ENCODE measurements at places on chromosomes 7 and 10.

DNA sequence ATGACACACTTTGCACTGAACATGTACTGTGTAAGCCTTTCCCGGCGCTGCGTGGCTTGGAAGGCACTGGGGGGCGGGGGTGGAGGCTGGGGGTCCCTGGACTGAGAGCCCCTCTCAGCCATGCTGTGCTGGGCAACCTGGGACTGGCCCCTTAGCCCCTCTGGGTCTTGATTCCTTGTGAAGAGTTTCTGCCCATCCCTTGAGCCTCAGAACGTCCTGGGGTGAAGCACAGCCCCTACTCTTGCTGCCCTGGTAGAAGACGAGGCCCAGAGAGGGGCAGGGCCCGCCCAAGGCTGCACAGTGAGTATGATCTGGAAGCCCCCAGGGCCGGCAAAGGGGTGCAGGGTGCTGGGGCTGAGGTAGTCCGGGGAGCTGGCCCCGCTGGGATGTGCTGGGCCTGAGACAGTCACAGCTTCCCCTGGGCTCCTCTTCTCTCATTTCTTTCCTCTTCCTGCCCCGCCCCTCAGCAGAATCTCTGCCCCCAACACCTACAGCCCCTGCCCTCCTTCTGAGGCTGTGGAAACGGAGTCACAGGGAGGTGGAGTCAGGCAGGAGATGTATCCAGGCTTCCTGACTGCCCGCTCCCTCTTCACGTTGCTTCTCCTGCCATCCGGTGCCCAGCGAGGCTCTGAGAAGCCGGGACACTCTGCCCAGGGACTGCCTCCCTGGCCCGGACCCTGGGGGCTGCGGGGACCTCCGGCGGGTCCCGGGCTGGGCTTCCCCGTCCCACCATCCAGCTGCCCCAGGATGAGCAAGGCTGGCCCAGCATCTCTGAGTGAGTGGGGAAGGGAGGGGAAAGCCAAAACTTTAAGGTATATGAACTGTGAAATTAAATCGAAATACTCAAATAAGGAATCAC lies 60.5 kb downstream of the UNCX start:
- DNase-seq = no peak

- DNase-seq = no peak
Measured at GRCh38 chr7:33743594-33743993, 161.7 kb upstream of the BMPER start.

GRCh38 chr10:82856957-82857613 lies 982.1 kb downstream of the NRG3 start:
- no peak for DNase-seq

- DNase-seq = no peak
Measured at GRCh38 chr10:4586776-4587175, 239.2 kb upstream of the AKR1E2 start.

- DNase-seq = no peak
Measured at GRCh38 chr10:6297951-6298381, 95.2 kb downstream of the PFKFB3 start.

DNA sequence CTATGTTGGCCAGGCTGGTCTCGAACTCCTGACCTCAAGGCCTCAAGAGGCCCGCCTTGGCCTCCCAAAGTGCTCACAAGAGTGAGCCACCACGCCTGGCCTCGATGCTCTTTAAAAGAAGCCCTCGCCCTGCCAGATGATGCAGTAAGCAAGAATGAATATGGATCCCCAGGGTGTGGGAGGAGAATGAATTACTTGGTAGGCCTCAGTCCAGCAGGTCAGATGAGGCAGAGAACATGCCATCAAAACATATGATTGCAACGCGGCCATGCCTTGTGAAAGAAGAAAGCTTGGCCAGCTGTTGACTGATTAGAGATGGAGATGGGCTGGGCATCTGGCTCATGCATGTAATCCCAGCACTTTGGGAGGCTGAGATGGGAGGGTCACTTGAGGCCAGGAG lies 68.7 kb downstream of the CAMK1D start:
- no peak for DNase-seq

GRCh38 chr10:70693619-70694335 lies 21.5 kb downstream of the ADAMTS14 start:
- no peak for DNase-seq

GRCh38 chr7:155188821-155189581 lies 108.7 kb upstream of the INSIG1 start:
- DNase-seq = no peak

DNA sequence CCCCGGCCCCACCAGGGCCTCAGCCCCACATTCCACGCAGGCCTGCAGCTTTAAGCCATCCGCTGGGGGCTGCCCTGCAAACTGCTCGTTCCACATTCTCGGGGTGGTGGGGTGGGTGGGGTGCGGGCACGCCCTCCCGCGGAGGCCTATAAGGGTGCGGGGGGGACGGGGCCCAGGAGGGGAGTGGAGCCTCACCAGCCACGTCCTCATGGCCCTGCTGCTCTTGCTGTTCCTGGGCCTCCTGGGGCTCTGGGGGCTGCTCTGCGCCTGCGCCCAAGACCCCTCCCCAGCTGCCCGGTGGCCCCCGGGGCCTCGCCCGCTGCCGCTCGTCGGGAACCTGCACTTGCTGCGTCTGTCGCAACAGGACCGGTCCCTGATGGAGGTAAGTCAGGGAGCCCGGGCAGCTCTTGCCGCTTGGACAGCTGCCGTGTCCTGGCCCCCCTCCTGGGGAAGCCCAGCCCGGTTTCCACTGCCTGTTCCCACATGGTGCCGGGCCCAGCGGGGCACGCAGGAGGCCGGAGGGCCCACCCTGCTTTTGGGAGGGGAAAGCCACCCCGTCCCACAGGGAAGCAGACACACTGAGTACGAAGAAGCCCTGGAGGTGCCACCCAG lies at the start of gene CYP2W1:
Gene CYP2W1, plus strand, starts transcription at position 178 of the 612 bp plus-strand sequence. Its CDS starts 31 bp downstream, at position 209.
- no peak for DNase-seq

GRCh38 chr7:133478591-133479135 lies 225.8 kb downstream of the EXOC4 start:
- DNase-seq = no peak

DNA sequence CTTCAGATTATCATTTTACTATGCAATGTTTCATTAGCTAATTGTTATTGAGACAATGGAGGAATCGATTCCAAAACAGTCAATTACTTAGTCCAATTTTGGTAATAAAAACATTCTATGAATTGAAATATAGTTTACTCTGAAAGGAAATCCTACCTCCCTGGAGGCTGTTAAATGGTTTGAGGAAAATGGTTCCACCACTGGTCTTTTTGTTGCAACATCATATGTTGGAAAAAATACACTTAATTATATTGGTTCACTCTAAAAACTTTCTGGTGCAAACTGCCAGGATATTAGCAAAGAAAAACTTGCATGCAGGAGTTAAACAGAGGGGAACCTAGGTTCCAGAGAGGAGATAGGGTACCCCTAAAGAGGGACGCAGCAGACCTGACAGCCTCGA lies 267.3 kb upstream of the LYZL1 start:
- DNase-seq = no peak

GRCh38 chr10:68684413-68684812 lies 36.6 kb upstream of the CCAR1 start:
- DNase-seq = peak; percentile 1

DNA sequence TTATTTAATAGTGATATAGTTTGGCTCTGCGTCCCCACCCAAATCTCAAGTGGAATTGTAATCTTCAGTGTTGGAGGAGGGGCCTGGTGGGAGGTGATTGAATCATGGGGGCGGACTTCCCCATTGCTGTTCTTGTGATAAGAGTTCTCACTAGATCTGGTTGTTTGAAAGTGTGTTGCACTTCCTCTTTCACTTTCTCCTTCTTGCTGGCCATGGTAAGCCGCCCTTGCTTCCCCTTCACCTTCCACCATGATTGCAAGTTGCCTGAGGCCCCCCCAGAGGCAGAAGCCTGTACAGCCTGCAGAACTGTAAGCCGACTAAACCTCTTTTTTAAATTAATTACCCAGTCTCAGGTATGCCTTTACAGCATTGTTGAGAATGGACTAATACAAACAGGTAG lies 101.4 kb downstream of the MTPAP start:
- DNase-seq = no peak

GRCh38 chr10:100730725-100731406 lies 14.5 kb upstream of the PAX2 start:
- DNase-seq = peak; percentile 4

- DNase-seq = no peak
Measured at GRCh38 chr7:98178321-98178720, 32.9 kb upstream of the BHLHA15 start.

DNA sequence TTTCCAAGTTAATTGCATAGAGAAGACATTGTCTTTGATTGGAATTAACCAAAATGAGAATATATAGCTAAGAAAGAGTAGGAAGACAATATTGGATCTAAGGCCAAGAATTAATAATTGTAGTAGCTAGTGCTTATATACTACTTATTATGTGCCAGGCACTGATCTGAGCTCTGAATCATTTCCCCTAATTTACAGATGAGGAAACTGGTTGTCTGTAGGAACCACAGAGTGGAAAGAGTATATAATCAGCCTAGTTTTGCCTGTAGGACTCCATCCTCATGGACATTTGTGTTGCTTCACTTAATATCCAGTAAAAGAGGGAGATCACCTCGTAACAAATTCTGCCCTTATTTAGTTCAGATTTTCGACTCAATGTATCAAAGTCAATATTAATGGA lies 127.9 kb downstream of the ARID5B start:
- DNase-seq = no peak

DNA sequence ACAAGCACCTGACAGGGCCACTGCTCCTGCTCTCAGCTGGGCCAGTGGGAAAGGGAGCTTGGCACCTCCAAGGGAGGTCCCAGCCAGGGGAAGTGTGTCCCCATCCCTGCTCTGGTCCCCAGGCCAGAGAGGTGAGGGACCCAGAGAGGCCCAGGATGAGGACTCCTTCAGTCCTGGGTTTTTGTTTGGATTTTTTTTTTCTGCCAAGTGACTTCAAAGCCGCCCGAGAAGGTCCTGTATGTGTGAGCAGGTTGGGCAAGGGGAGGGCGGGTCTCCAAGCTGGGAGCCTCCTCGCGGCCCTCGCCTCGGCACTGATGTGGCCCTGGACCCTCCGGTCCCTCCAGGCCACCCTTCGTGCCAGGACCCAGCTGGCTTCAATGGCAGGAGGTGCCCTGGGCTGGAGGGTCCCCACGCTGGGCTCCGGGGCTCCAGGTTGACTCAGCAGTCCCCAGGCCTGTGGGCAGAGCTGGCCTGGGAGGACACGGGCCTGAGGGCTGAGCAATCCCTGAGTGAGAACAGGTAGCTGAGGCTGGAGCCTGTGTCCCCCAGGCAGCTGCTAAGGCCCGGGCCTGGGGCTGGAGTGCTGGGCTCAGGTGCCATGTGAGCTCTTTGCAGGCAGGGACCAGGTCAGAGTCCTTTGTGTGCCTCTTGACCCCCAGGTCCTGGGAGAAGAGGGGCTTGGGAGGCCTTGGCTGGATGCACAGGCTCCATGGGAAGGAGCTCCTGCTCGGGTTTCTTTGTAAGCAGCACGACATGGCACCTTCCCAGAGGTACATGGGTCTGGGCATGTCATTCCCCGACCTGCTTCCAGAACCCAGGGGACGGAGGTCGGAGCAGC lies 140.6 kb downstream of the FAM53B start:
- no peak for DNase-seq

DNA sequence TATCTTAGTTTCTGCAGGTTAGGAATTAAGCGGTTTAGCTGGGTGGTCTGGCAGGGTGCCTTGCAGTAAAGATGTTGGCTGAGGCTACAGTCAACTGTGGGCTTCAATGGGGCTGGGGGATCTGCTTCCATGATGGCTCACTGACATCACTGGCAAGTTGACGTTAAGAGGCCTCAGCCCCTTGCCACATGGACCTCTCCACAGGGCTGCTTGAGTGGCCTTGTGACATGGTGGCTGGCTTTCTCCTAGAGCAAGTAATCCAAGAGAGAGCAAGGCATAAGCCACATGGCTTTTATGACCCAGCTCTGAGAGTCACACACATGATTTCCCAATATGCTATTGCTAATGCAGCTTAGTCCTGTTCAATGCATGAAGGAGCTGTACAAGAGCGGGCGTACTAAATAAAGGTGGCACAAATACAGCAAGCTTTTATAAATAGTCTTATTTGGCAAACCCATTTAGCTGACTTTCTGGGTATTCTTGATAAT lies 109.1 kb downstream of the SEPTIN7 start:
- DNase-seq = no peak

DNA sequence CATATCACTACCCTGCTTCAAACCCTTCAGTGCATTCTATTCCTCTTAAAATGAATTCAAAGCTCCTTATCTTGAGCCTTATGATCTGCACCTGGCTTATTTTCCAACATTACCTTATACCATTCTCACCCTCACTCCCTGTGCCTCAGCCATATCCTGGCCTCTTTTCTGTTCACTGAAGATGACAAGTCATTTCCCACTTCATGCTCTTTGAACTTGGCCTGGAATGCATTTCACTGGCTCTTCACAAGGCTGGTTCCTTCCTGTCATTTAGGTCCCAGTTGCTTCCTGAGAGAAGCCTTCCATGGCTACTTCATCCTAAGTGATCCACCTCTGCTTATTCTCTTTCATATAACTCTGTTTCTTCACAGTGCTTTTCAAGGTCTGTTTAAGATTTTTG lies 3.2 kb upstream of the LIPF start:
- no peak for DNase-seq

GRCh38 chr7:108291152-108291508 lies 161.0 kb upstream of the LAMB4 start:
- no peak for DNase-seq

DNA sequence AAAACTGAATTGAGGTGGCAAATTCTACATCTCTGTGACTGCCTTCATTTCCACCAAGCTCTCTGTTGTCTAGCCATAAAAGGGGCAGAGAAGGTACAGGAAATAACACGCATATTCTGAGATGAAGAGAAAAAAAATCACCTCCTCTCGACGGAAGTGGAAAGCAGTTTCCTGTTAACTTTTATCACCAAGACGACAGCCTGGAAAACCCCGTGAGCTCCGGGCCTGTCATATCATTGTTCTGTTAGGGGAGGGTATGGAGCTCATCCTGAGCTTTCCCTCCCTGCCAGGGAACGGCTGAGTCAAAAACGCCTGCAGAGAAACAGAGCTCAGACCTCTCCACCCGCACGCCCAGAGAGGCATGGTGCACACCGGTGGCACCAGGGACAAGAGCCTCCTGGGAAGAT lies 200.3 kb downstream of the PRPF18 start:
- DNase-seq = peak; percentile 87

DNA sequence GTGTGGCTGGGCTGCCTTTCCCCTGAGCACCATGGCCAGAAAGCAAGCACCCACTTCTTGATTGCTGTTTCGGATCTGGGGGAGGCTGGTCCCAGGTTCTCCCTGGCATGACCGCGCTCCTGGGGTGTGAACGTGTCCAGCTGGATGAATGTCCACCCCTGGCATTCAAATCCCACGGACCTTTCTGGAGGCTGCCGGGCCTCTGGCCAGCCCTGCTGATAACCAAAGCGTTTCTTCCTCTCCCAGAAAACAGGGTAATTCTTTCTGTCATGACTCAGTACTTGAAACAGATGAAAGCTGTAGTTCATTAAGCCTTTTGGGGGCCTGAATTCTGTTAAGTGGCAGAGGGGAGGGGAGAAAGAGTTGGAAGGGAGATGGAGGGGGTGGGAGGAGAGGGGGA lies 73.1 kb upstream of the SAMD8 start:
- DNase-seq = no peak

GRCh38 chr7:139946533-139946932 lies 116.2 kb downstream of the PARP12 start:
- no peak for DNase-seq

DNA sequence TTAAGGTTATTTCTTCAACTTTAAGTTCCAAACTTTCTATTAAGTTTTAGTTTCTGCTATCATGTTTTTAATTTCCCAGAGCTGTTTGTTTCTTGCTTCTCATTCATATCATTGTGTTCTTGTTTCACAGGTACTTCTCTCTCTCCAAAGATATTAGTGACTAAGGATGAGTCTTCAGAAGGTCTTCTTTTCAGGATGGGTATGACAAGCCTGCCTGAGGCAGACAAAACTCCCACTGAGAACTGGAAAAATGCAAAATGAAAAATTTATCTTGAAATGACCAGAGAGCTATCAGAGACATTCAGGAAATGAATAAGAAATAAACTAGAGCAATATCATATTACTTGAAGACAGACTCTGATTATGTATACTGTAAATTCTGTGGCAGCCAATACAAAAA lies 110.8 kb upstream of the EGFR start:
- no peak for DNase-seq
